ENCODE measurements at places on chromosomes 11 and 22.

DNA sequence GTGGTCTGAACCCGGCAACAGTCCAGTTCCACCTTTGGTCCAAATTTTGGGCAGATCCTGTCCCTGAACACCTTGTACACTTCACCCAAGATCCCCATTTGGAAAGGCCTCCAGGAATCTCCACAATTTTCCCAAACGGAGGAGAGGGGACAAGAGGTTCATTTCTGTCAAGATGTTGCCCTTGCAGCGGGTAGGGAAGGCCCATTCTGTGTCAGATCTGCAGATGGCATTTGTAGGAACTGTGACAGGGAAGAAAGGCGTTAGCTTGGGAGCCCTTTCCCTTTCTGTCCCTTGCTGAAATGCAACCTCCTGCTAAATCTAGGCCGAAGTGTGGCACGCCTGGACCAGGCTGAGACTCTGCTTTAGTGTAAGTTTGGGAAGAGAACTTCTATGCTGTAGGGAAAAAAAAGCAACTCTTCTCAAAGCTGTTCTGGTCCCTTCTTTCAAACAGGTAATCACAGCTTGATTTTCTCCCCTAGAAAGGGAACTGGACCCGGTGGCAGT is 86.0 kb downstream of the SCN3B start:
- DNase-seq: no peak

- DNase-seq: no peak
Observed at GRCh38 chr11:1330473-1330872, 21.0 kb upstream of the TOLLIP start.

DNA sequence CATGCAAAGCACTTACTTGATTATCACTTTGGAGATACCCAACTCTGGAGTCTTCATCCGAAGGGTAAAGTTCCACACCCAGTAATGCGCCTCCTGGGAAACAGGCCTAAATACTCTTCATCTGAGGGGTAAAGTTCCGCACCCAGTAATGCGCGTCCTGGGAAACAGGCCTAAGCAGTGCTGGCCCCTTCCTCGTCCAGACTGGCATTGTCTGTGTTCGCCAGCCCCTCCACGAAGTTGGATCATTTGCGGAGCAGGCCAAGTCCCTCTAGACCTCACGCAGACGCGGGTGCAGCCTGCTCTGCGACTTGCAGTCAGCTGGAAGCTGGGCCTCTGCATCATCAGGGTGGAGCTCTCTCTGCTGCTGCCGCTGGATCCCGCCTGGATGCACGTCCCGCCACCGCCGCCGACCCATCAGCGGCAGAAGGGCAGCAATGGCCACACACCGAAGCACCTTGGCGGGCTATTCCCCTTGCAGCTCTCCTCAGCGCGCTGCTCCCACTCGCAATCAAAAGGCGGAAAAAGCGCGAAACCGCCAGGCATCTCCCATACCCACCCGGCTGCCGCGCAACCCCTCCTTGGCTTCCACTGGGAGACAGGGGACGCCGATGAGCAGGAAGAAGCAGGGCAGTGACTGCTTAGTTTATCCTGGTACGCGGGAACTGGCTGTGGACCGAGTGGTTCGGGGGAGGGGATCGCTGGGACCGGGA is 34.1 kb upstream of the GLYATL1 start:
- no peak for DNase-seq

GRCh38 chr11:116352881-116353280 is 419.9 kb downstream of the BUD13 start:
- DNase-seq: no peak

GRCh38 chr11:111342329-111342728 is 36.7 kb downstream of the POU2AF1 start:
- DNase-seq: no peak

DNA sequence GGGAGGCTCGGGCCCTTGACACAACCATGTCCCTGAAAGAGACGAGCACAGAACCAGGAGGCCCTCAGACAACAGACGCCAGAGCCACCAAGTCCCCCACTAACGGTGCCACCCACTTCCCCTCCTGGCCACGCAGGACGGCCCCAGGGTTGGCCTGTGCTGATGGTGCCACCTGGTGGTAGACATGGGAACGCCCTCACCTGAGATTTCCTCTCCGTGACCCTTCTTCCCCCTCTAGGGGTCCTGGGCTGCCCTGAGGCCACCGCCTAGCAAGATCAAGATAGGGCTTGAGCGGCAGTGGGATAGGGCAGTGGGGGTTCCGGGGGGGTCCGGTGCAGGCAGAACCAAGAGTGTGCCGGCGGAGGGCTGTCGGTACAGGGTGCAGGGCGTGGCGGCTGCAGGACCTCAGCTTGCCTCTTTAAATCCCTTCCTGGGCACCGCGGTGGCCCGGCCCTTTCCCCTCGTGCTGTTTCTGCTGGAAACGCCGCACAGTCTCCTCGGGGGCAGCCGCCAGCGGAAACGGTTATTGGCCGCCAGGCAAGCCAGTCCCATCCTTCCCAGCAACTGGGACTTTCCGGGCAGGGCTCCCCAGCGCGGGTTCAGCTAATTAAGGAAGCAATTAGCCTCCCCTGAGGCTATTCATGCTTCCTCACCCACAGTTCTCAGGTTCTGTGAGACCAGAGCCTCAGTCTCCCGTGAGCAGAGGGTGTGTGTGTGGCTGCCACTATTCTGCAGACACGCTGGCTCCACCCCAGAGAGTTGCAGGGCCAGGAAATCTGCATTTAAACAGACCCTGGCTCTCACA is 5.5 kb upstream of the NFAM1 start:
- DNase-seq: peak; percentile 73

DNA sequence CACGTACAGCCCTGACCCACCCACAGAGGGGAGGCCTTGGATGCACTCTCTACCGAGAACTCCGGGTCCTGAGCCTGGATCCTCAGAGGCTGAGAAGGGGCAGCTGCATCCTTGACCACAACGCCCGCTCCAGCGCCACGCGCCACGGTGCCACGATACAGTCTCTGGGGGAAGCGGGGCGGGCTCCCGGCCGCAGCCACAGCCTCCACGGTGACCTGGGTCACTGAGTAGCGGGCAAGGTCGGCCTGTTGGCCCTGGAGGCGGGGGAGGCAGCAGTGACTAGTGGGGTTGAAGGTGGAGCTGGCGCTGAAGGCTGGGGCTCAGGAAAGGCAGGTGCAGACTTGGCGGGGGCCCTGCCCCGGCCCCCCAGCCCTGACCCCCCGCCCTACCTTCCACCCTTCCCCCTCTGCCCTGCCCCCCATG is 3.9 kb upstream of the IRF7 start:
- DNase-seq: no peak

GRCh38 chr11:7513234-7514098 is at the start of gene PPFIBP2:
TSS of gene PPFIBP2 (plus strand) at chr11:7513999. CDS start at chr11:7549476, 35,477 bp downstream.
- peak; percentile 77 for DNase-seq

GRCh38 chr11:57728829-57729228 is 12.5 kb upstream of the SELENOH start:
- no peak for DNase-seq

DNA sequence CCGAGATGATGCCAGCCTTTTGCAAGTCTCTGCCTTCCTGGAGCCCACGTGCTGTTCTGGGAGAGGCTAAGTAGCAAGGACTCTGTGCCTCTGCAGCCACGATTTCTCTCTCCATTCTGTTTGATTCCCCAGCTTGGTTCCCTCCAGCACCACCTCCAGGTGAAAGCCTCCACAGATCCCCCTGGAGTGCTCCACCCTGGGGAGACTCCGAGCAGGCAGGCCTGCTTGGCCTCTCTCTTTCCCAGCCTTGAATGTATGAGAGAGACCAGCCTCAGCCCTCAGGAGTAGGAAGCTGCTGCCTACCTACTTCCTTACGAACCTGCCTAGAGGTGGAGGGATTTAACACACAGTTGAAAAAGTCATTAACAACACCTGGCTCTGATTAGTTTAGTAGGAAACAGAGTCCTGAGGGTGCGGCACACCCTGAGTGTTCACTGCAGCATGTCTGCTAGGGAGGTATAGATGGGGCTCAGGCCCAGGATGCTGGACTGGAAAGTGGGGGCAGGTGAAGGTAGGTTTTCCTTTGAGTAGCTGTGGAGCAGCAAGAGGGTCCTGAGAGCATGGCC is 22.5 kb downstream of the TMPRSS5 start:
- no peak for DNase-seq

GRCh38 chr11:123069908-123070821 is 8.2 kb upstream of the HSPA8 start:
- DNase-seq: no peak

- DNase-seq: no peak
Observed at GRCh38 chr22:39349967-39350726, at the start of gene SYNGR1. TSS of gene SYNGR1 (plus strand) at chr22:39349991. CDS start at chr22:39350011, 20 bp downstream.

- no peak for DNase-seq
Observed at GRCh38 chr11:7435176-7435575, 50.1 kb upstream of the OLFML1 start.

DNA sequence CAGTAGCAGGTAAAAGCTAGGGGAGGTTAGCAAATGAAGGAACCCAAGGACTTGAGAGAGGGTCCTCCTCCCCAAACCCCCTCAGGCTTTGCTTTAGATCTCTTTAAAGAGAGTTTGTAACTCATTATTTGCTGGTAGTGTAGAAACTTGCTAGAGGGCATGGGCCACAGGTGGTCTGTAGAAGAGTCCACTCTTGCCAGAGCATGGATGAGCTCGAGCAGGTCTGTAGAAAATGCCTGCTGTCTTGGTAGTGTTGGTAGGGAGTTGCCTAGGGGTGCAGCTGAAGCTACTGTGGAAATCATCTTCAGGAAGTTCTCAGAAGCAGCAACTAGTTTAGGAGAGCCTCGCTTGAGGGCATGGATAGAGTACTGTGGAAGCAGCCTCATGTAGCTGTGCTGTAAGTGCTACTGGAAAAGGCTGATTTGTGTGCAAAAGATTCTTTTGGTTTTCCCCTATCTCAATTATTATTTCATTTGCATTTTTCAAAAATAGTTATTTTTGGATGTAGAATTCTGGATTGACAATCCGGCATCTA is 104.3 kb downstream of the TMEM135 start:
- no peak for DNase-seq

GRCh38 chr11:85266646-85267045 is 360.5 kb downstream of the DLG2 start:
- DNase-seq: no peak

GRCh38 chr22:26238596-26238995 is 69.3 kb downstream of the SEZ6L start:
- DNase-seq: no peak

GRCh38 chr11:46649180-46649738 is 31.9 kb downstream of the ATG13 start:
- peak; percentile 44 for DNase-seq

- no peak for DNase-seq
Observed at GRCh38 chr11:57315491-57315890, 9.3 kb downstream of the TNKS1BP1 start.

DNA sequence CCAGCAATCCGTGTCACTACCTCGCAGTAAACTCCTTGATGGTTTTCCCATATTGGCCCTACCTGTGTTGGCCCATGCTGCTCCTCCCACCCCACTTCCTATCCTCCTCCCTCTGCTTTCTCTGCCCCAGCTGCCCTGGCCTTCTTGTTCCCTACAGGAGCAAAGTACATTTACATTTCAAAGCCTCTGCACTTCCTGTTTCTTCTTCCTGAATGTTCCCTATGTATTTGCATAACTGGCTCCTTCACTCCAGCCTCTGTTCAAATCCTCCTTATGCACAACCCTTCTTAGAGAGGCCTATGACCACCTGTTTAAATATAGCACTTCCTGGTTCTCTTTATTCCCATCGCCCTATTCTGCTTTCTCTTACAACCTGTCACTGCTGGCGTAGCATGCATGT is 62.2 kb downstream of the PARVA start:
- no peak for DNase-seq

Data from breast epithelium (tissue), 4 donors.